Activated effector memory CD4-positive, alpha-beta T cell treated with Interleukin-2 at 50 U/mL for 16 hours (primary cell): ENCODE measurements at places on chromosomes 13 and 19.

- DNase-seq: no peak
These were observed 29.2 kb downstream of the XPO4 start for GRCh38 chr13:20873348-20873747.

DNA sequence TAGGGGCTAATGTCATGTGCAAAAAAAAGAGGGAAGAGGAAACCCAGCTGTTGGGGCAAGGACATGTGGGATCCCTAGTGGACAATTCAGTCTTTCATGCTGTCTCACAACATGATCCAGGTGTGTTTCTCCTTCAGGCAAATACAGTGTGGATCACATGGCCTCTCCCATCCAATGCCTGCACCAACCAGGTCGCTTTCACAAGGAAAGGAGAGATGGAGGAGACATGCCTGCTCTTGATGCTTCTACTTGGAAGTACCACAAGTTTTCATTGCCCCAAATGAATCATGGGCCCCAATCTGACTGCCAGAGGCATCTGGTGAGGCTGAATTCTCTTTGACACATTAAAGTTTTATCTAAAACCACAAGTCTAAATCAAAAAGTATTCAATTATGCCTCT lies 82.1 kb downstream of the DLEU7 start:
- no peak for DNase-seq

DNA sequence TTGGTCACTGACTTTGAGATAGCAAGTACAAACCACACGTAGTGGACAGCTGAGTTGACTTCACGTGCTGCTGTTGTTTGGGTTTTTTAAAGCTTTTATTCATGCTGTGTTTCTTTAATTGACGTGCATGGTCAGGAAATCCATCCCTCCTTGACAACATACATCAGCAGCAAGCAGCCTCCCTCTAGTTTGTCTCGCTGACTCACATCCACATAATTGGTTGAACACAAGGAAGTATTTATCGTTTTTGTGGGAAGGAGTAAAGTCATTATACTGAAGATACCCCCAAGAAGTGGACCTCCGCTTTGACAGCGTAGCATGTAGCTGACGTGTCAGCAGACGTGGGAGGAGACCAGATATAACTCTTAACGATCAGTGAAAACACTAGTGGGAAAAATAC lies 355.8 kb downstream of the MYO16 start:
- no peak for DNase-seq

GRCh38 chr13:110454956-110455355 lies 106.6 kb downstream of the RAB20 start:
- no peak for DNase-seq

DNA sequence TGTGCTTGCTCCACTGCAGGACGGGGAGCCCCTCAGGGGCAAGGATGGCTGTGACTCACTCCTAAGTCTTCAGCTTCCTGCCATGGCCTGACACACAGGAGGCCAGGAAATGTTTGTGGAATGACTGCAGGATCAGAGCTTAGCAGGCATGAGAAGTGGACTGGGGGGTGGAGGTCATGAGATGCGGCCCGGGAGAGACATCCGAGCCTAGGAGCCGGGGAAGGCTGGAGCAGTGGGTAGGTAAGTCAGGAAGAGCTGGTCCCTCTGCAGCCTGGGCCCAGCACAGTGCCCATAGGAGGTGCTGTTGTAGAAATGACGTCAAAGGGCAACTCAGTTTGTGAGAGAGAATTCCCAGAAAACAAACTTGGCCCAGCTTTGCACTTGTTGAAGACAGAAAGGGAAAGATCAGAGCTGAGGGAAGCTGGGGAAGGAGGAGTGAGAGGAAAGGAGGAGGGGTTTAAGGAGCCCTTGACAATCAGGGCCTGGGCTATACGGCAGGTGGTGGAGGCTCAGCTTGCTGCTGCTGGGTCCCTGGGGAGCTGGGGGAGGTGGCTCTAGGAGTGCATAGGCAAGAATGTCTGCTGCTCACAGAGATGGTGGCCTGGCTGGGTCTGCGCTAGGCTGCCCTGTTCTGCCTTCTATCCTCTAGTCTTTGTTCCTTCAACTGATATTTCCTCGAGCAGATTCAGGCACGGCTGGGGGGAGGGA lies 18.5 kb downstream of the POU2F2 start:
- DNase-seq: no peak

DNA sequence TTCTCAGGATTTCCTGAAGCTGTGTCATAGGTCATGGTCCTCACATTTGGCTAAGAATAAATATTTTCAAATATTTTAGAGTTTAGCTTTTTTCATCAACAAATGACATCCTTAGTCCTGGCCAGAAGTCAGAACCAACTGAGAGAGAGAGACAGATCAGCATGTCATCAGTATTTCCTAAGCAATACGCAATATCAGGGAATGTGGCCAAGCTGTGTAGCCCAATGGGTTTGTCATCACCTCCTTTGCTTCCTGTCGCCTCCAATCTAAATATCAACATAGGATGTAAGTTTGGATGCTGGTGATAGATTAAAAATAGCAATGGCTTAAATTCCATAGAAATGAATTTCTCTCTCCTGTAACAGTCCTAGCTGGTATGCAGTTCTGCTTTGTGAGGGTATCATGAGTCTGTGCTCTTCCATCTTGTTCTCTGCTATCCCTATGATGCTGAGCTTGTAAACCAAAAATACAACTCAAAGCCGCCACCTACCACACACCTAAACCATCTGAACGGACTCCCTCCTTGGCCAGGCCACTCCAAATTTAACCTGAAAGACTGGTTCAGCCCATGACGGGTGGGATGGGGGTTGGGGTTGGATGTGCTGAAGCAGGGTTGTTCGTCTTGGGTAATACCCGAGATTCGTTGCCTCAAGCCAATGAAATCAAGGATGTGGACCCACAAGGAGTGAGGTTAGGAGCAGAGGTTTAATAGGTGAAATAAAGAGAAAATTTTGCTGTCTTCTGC lies 10.0 kb upstream of the IGSF23 start:
- no peak for DNase-seq

DNA sequence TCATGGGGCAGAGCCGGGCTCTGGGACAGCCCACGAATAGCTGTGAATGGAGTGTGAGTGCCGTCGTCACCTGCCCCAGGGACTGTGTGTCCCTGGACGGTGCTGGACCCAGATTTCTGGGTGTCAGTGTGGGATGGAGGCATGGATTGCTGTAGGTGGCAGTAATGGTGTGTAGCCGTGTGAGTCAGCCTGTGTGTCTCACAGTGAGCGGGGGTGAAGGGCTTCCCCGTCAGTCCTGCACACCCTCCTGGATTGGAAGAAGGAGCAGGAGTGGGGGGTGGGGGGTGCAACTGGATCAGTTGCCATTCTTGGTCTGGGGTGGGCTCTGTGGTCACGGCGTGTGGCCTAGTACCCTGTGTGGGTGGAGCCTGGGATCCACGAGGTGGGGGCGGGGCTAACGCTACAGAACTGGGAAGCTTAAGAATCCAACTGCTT lies 6.5 kb upstream of the LTBP4 start:
- no peak for DNase-seq

DNA sequence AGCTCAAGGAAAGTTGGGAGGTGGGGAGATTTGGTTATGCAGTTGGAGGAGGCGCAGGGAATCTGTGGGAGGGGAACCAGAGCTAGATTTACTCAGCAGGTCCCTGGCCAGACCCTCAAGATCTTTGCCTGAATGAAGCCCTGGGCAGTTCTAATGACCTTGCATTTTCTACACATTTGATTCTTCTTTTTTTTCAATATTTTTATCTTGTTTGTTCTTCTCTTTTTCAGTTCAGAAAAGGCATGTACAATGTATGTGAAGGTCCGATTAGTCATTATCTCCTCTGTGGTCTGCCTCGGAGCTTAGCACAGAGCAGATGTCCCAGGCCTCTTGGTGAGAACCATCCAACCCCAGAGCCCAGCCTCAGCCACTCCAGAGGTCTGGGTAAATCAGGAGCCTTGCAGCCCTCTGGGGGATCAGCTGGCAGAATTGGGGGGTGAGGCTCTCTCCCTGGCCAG lies 24.2 kb downstream of the SERP2 start:
- DNase-seq: no peak

- no peak for DNase-seq
These were observed 418.4 kb downstream of the EFNB2 start for GRCh38 chr13:106117035-106117434.

DNA sequence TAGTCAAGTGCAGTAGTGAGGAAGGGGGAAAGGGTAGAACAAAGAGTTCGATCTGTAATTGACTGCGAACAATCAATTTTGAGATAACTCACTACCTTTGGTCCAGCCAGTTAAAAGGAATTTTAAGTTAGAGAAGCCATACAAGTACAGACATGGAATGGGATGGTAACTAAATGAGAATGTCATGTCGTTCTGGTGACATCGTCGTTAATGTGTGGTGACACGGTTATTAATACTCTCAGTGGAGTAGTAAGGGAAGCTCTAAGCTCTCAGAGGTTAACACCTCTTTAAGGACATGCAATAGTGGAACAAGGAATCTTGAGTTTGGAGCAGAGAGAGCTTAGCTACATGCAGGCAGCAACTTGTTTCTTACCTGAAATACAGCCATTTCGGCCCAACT lies 154.9 kb upstream of the KLF12 start:
- DNase-seq: no peak

DNA sequence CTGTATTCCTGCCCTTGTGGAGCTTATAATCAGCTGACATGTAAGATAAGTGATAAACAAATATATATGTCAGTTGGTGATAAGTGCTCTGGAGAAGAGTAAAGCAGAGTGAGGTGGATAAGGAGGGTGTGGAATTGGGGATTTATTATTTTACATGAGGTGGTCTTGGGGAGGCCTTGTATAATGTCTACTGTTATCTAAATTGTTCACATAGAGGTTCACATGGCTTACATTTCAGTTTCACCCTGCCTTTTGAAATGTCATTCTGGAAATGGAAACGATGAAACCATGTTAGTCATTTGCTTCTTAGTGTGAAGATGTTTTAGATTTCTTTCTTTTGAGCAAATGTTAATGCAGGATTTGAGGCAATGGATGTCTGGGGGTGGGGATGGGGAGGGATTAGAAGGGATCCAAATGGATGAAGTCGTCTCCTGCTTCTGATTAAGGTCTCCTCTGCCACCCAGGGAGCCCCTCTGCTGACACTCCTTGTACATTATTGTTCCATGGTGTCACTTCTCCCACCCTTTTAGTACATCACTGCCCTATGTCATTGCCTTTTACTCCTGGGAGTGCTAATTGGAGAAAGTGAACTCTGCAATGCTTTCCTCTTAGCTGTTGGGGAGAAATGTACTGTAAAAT lies 14.0 kb downstream of the B3GLCT start:
- no peak for DNase-seq

GRCh38 chr19:8304841-8305621 lies 3.1 kb downstream of the CD320 start:
- no peak for DNase-seq

GRCh38 chr13:86986448-86986847 lies 684.7 kb upstream of the SLITRK5 start:
- DNase-seq: no peak

- no peak for DNase-seq
These were observed 628 bp upstream of the ZNF813 start for GRCh38 chr19:53466726-53467484.

- DNase-seq: no peak
These were observed 39.6 kb downstream of the LHFPL6 start for GRCh38 chr13:39563470-39563735.

GRCh38 chr19:44747739-44748425 lies 626 bp upstream of the BCL3 start:
- no peak for DNase-seq

DNA sequence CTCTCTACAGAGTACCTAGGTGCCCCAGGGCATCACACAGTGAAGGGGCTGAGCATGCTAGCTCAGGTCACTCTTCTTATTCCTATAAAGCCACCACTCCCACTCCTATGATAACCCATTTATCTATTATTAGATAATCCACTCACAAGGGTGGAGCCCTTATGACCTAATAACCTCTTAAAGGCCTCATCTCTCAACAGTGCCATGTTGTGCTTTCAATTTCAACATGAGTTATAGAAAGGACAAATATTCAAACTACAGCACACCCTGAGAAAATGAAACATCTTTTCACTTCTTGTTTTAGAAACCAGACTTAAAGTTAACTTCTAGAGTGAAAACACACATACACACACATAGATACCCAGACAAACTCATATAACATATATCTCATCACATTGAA lies 1494.9 kb upstream of the MIR17HG start:
- no peak for DNase-seq
